ENCODE measurements at places on chromosomes 7 and 10.

DNA sequence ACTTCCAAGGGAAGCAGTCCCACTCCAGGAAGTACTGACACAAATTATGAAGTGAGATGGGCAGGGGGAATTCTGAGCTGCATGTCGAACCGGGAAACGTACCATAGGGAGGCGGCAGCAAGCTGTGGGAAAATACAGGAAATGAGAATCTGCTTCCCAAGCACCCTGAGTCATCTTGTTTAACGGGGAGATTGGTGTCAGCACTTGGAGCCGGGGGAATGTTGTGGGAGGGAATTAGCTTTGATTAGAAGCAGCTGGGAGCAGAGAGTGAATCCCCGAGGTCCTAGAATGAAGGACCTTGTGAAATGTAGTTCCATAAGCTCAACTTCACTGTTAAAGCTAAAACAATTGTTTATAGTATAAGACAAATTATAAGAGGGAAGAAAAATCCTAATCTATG lies 141.4 kb upstream of the PRKCQ start:
- no peak for DNase-seq

- DNase-seq, result no peak
Observed at GRCh38 chr7:51680594-51681399, 364.2 kb upstream of the COBL start.

- no peak for DNase-seq
Observed at GRCh38 chr7:5350600-5351385, 68.0 kb downstream of the SLC29A4 start.

DNA sequence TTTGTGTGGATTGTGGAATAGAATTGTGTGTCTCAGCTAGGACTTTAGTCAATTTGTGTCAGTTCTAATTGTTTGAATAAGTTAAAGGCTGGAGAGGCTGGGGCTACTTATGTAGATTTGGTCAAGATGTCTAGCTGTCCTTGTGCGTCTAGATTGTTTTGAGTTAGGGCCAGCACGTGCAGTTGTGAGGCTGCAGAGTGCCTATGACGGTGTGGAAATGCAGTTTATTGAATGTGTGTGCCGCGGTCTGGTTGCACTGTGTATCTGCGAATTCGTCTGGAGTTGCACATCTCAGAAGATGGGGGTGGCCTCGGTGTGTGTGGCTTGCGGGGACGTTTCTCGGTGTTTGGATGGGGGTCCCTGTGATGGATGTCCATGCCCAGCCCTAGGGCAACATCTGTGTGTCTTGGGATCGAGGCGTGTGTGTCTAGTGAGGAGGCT lies 10.2 kb downstream of the EMX2 start:
- DNase-seq, result no peak

DNA sequence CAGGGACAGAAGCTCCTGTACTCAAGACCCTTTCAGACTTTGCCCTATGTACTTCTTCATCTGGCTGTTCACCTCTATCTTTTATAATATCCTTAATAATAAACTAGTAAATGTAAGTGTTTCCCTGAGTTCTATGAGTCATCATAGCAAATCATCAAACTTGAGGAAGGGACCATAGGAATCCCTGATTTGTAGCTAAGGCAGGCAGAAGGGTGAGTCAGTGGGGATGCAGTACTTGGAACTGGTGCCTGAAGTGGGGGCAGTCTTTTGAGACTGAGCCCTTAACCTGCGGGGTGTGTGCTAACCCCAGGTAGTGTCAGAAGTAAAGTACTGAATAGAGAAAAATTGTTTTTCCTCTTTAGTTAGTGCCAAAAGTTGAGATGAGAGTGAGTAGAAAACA lies 6.2 kb upstream of the TMEM243 start:
- no peak for DNase-seq

- peak; percentile 51 for DNase-seq
Observed at GRCh38 chr10:23499372-23500132, 60.7 kb downstream of the OTUD1 start.

DNA sequence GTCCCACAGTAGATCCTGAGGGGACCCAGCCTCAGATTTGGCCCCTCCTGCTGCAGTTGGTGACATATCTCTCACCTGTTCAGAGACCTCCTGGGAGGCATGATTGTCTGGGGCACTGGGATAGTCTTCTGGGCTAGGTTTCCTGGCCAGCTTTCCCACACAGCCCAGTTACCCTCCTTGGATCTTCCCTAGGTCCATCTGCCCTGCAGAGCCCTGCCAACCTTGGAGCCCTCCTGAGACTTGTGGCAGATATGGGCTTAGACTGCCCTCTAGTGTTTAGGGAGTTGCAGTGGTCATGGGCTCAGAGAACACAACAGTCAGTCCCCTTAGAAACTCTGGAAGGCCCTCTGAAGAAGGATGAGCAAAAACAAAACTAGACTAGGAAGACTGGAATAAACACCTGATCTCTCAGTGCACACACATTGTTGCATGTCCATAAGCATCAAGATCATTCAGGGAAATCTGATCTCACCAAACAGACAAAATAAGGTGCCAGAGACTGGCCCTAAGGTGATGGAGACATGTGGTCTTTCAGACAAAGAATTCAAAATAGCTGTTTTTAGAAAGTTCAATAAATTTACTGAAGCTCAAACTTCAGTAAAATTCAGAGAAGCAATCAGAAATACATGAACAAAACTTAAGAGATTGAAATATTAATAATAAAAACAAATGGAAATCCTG lies 324.6 kb downstream of the ATRNL1 start:
- peak; percentile 65 for DNase-seq

- DNase-seq, result peak; percentile 85
Observed at GRCh38 chr7:36487756-36488336, 98.2 kb downstream of the ANLN start.

DNA sequence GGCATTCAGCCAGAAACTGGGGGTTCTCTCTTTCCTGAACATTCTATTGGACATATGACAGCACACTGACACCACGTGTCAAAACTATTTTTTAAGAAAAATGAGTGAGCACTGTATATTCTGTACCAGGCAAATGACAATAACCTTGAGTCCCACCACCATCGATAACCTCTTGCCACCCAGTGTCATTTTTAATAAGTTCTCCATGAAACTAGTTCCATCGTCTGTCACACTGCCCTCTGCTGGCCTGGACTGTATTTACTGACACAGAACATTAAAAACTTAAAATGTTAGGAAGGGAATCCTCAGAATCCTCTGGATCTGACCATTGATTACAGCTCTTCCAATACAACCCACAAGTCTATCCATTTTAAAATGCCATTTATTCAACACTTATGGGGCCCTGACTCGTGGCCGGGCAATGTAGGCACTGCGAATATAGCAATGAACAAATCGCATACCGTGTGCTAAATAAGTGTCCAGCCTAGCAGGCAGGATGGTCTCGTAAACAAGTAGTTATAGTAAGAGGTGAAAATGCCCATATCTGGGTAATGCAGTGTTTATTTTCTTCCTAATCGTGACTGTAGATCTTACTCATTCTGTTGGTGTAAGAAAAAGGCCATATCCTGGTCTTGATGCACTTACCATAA lies 35.9 kb upstream of the CACNB2 start:
- peak; percentile 79 for DNase-seq

- DNase-seq, result no peak
Observed at GRCh38 chr7:27185013-27185853, at the start of gene HOXA11. Gene HOXA11, minus strand, starts transcription at chr7:27185232. Its CDS starts 88 bp downstream, at chr7:27185144.

- no peak for DNase-seq
Observed at GRCh38 chr7:42549866-42550485, 313.0 kb upstream of the GLI3 start.

DNA sequence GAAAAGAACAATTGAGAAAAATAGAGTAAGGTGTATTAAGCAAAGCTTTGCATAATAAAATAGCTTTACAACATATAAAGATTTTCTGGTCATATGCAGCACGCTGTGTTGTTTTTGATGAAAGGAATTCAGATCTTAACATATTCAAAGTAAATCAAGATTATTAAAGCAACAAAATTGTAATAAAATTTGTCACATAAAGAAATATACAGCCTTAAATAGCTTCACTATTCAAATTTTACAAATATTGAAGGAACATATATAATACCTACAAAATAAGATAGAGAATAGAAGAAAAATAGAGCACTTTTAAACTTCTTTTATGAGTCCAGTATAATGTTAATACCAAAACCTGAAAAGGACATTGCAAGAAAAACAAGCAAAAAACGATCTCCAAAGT lies 749.1 kb upstream of the POT1 start:
- DNase-seq, result no peak

All from activated CD4-positive, alpha-beta T cell treated with anti-CD3 and anti-CD28 coated beads, Interleukin-2, amount 10 ng/mL, durations not matched to agents 24 days and 14 days (primary cell).